NCI-H748 treated with DMSO at 0.1 percent for 48 hours (cell line): ENCODE measurements at places on chromosomes 2 and 18.

DNA sequence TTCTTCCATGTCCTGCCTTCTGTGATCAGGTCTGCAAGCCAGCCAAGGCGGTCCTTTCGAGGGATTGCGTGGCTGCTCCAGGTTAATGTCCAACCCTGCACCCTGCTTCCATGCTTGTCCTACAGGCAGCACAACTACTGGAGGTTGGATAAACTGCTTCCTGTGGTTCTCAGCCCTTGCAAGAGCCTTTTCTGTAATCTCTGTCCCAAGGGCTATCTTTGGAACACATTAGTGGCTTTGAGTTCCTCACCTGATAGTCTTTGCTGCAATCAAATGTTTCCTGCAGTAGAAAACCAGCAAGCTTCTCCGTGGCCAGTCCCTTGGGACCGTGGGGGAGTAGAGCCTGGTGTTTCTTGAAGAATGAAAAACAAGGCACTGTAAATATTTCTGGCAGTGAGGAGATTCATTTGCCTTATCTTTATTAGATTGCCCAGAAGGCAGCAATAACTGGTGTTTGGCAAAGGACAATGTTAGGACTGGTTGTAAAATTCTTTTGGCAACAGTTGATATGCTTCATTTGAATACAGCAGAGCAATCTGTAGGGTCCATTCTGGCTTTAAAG is 214.4 kb downstream of the FHOD3 start:
- DNase-seq, result no peak

DNA sequence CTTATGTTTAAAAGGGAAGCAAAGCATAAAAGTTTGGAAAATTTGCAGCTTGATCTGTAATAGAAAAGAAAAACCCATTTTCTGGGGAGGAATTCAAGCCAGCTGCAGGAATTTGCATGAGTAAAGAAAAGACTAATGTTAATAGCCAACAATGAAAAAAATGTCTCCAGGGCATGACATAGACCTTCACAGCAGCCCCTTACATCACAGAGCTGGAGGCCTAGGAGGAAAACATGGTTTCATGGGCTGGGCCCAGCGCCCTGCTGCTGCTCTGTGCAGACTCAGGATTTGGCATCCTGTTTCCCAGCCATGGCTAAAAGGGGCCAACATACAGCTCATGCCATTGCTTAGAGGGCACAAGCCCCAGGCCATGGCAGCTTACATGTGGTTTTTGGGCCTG is 411.6 kb upstream of the MC4R start:
- no peak for DNase-seq

- DNase-seq, result peak; percentile 22
These were observed 23.7 kb downstream of the METTL4 start for GRCh38 chr18:2547477-2548087.

DNA sequence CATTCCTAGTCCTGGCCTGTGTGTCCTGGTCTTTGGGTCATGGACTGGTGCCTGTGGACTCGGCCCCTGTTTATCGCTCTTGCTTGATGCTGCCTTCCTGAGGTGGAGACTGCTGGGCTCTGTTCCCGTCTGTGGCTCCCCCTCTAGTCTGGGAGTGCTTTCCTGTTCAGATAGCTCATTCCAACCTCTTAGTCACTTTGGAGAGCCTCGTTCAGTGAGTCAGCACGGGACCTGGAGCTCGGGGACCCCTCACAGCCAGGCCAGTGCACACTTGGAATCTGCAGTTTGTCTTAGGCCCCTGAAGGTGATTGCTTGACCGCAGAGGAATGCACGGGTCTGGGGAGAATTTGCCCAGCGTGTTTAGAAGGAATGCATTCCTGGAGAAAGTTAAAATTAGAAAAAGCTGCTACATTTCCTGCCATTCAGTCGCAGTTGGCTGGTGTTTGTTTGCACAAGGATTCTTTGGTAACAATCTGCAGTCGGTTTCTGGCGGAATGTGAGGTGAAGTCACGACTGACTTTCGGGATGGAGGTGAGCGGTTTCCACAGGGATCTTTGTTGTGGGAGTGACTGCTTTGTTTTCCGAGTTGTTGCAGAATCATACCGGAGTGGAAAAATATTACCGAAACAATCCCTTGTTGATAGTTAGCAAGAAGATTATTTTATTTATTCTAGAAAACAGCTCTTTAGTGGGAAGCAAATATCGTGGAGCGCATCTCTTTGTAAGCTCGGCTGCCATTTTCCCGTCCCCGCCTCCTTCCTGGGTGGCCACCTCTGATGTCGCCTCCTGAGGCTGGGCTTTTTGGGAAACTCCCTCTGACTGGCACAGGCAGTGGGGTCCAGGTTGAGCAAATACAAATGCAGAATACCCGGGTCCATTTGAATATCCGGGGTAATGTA is 29.6 kb downstream of the SH3BP4 start:
- no peak for DNase-seq

GRCh38 chr2:221969087-221969829 is 329.5 kb downstream of the PAX3 start:
- DNase-seq, result peak; percentile 52

DNA sequence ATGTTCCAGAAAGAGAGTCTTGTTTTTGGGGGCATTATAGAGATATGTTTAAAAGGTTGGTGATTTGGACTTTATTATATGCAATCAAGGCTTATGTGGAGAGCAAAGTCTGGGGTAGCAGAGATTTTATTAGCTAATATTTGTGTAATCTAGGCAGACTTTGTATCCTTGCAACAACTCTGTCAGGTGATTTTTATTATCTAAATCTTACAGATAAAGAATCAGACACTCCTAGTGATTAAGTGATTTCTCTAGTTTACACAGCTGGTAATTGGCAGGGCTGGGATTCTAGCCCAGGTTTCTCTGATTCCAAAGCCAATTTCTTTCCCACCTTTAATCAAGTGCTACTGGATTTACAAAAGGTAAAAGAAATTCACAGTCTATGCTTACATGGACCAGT is 33.3 kb upstream of the NCK2 start:
- no peak for DNase-seq

- DNase-seq, result no peak
These were observed 22.2 kb downstream of the HK2 start for GRCh38 chr2:74856004-74856578.

GRCh38 chr2:6946722-6947121 is 29.5 kb downstream of the RNF144A start:
- DNase-seq, result no peak

GRCh38 chr2:100964222-100964621 is 37.9 kb upstream of the RPL31 start:
- DNase-seq, result no peak

DNA sequence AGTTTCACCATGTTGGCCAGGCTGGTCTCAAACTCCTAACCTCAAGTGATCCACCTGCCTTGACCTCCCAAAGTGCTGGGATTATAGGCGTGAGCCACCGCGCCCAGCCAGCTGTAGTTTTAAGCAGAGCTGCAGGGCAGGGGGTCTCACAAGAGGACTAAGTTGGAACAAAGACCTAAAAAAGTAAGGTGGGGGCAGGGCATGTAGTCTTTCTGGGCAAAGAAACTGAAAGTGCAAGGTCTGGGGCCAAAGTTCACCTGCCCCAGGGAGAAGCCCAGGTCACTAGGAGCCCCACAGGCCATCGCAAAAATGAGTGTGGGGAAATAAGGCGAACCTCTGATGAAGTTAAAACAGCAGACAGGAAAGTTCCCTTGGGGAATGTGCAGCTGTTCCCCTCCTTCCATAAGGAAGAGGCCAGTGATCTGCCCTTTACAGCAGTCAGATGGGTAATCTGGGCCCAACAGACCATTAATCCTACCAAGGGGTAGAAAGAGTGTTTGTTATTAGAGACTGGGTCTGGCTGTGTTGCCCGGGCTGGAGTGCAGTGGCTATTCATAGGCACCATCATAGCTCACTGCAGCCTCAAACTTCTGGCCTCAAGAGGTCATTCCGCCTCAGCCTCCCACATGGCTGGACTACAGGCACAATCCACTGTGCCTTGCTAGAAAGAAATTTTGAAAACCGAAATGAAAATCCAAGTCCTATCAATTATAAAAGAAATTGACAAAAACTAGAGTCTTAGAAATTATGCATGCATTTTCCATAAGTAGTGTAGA is 2.8 kb downstream of the SCLY start:
- no peak for DNase-seq
